ENCODE measurements at places on chromosomes 2 and 18. TPM values are rescaled to one million over a fixed set of nuclear protein-coding genes. Genes with fewer than 3 reads are reported as not detected.

Gene TEX44
- not detected for total RNA-seq

Gene ILKAP
- total RNA-seq: 61.7 TPM

Gene SULT1C4
- total RNA-seq: not detected

- no peak for DNase-seq
These were observed 120.5 kb downstream of the MBP start for GRCh38 chr18:77012120-77012519.

DNA sequence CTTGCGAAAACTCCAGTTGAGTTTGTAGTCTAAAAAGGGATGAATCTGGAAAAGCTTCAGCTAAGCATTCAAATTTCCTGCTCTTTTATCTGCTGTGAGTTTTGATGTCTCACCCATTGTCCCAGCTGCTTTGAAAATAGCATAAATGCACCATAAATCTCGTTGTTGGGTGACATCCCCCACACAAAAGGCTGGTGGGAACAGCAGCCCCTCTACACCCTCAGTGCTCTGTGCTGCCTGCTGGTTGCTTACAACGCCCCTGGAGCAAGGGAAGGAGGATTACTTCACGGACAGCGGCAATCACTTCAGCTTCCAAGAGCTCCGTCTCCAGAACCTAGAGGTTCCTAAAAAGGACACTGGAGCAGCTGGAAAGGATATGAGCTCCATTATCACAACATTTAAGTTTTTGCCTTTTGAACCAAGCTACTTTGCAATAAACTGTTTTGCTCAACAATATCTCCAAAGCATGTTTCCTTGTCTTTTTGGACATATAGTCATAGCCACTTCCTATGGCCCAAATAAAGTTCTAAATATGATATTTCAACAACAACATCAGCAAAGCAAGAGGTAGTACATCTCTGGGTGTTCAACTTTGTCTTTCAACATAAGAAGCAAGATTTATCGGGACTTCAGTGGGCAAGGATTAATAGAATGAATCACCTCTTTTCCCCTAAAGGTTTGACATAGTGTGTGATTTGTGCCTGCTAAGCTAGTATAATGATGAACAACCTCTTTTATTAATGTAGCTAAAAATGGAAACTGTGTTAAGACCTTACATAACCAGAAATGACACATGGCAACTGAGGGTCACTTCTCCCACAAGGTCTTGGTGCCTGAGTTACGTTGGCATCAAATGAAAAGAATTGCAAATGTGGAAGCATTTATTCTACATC, 413.5 kb downstream of the TXNL1 start:
- no peak for DNase-seq

- DNase-seq: no peak
These were observed 20.0 kb upstream of the LYPD6 start for GRCh38 chr2:149310349-149310748.

DNA sequence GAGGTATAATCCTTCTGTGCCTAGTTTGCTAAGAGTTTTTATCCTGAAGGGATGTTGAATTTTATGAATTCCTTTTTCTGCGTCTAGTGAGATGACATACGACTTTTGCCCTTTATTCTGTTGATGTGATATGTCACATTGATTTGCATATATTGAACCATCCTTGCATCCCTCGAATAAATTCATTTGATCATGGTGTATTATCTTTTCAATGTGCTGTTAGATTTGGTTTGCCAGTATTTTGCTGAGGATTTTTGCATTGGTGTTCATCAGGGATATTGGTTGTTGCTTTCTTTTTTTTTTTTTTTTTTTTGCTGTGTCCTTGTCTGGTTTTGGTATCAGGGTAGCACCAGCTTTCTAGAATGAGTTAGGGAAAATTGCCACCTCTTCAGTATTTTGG, 9.1 kb downstream of the GCC2 start:
- DNase-seq: no peak

DNA sequence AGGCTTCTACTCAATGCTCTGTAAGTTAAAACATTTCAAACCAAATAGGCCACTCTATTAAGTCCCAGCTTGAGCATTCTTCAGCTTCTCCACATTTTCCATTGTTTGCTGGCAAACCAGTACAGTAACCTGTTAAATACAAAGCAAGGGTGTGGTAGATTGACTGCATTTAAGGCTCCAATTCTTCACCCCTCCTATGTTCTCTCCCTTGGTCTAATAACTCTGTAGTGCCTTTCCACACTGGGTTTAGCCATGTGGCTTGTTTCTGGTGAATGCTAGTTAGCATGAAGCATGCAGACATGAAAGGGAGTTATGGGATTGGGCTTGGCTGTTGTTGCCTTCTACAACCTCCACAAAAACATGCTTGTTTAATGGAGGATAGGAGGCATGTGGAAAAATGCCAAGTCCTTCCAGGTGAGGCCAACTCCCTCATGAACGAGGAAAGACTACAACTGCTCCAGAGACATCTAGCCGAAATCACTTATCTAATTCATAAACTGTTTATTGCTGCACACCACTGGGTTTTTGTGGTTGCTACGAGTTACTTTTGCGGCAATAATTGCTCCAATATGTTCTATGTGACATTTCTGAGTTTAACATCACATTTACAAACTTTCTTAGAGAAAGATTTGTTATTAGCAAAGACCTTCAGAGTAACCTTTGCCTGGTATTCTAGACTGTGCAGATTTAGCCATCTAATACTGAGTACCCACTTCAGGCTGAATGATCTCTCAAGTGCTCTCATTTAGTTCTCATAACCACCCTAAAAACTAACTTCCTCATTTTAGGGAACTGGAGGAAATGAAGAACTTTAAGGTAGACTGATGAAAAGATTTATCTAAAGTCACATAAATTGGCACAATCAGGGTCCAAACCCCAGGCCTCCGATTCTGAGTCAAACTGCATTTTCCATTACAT, 104.0 kb downstream of the SMAD2 start:
- no peak for DNase-seq

- no peak for DNase-seq
These were observed 17.2 kb downstream of the FHOD3 start for GRCh38 chr18:36314754-36315153.

- DNase-seq: no peak
These were observed 165.0 kb downstream of the ASB1 start for GRCh38 chr2:238591732-238592131.

- no peak for DNase-seq
These were observed 132.2 kb upstream of the ITGB6 start for GRCh38 chr2:160332318-160332717.

GRCh38 chr2:27362678-27363420, 6.3 kb upstream of the GTF3C2 start:
- no peak for DNase-seq

GRCh38 chr2:12807907-12808810, 91.4 kb downstream of the TRIB2 start:
- DNase-seq: no peak

DNA sequence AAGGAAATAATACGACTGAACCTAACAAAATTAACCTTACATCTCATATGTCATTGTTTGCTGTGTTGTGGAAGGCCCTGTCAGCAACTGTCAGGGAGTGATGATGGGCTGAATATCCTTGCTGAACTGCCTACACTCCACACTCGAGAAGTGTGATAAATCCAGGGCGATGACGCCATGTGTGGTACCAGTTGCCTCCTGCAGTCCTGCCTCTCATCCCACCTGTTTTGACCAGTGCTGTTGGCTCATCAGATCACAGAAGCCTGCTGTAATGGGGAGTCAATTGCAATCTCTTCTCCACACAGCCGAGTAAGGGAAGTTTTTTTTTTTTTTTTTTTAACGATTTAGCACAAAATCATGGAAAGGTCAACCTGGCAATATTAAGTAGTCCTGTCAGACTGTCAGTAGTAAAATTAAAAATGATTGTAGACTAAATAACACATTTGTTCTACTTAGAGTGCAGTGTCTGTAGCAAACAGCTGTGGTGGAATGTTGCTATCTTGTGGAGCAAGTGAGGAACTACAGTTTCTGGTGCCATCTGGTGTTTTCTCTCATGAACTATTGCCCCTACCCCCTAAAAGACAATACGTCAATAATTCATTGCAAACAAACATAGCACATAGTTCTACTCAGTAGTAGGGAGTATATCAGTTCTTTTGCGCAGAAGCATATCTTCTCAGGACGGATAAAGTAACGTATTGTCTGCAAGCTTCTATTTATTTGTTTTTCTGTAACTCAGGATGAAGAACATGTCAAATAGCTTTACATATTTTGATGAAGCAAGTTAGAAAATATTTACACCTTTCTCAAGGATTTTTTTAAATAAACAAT, 347.6 kb downstream of the CTNNA2 start:
- no peak for DNase-seq

GRCh38 chr18:61908661-61909060, 15.9 kb upstream of the RNF152 start:
- DNase-seq: no peak

GRCh38 chr2:167342769-167343168, 454.5 kb downstream of the XIRP2 start:
- no peak for DNase-seq

DNA sequence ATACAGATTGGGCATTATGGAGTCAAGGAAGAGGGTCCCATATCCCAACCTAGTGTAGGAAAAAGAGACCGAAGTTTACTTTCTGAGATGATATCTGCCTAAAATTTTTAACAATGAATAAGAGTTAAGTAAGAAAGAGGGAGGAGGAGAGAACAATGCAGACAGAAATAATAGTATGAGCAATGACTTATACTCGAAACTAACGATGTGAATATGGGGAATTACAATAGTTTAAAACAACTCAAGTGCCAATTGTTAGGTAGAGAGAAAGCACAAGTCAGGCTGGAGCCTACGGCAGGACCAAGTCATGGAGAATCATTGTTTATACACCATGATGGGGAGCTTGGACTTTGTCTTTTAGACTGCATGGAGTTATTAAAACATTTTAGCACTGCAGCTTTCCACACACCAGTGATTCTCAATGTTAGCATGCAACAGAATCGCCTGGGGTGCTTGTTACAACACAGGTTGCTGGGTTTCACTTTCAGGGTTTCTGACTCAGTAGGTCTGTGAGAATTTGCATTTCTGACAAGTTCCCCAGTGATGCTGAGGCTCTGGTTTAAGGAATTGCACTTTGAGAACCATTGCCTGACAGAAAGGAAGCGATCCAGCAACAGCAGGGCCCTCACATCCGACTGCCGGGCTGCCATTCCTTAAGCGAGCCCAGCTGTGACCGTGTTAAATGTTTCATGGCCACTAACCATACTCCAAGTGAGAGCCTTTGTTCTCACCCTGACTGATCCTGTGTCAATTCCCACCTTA, 511.2 kb downstream of the DCDC2C start:
- no peak for DNase-seq

GRCh38 chr18:9108911-9109310, 6.4 kb downstream of the NDUFV2 start:
- no peak for DNase-seq

GRCh38 chr2:144914622-144915318, 394.9 kb upstream of the ZEB2 start:
- no peak for DNase-seq

DNA sequence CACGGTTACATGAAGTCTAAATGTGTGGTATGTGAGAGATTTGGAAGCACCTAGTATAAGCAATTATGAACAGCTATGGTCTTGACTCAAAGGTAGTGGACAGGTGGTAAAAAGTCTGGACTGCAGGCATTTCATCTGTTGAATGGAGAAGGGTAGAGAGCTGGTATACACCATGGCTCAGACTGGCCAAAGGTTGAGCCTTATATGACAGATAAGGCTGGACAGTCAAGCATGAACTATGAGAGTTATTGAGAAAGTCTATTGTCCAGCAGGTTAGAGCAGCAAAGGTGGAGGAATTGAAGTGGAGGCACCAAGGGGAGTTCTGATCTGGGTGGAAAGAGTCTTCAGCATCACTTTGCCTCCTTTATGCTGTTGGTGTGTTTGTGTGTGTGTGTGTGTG, 346.7 kb upstream of the SLC14A2 start:
- DNase-seq: no peak

DNA sequence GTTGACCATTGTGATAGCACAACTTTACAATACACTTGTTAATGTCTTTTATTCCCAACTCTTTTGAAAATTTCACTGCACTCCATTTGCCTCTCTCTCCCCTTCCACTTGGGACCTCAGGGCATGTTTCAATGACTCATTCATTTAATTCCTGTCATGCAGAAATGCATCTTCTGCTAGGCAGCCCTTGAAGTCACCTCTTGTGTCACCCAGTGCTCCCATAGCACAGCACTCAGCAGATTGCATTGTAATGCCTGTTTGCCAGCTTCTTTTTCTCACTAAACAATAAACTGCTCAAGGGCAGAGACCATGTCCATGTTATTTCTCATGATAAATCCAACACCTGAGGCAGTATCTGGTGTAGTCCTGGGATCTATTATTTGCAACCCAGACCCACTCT, 85.9 kb upstream of the ACSL3 start:
- DNase-seq: no peak

DNA sequence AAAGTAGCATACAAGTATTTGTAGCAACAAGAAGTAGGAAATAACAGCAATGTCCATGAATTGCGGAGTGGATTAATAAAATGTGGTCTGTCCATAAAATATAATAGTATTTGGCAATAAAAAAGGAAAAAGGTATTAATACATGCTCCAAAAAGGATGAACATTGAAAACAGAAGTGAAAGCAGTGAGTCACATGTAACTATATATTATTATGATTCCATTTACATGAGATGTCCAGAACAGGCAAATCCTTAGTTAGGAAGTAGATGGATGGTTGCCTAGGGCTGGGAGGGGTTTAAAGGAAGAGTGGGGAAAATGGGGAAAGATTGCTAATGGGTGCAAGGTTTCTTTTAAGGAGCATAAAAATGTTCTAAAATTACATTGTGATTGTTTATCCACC, 44.5 kb downstream of the CCDC74A start:
- DNase-seq: no peak

DNA sequence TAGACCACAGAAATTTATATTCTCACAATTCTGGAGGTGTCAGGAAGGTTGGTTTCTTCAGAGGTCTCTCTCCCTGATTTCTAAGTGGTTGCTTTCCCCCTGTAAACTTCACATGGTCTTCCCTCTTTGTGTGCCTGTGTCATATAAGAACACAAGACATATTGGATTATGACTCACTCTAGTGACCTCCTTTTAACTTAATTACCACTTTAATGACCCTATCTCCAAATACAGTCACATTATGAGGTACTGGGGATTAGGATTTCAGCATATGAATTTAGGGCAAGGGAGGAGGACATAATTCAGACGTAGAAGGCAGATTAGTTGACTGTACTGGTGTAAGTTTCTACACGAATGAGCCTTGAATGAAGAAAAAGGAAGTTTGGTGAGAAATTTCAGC, 38.2 kb upstream of the EPHA4 start:
- no peak for DNase-seq

DNA sequence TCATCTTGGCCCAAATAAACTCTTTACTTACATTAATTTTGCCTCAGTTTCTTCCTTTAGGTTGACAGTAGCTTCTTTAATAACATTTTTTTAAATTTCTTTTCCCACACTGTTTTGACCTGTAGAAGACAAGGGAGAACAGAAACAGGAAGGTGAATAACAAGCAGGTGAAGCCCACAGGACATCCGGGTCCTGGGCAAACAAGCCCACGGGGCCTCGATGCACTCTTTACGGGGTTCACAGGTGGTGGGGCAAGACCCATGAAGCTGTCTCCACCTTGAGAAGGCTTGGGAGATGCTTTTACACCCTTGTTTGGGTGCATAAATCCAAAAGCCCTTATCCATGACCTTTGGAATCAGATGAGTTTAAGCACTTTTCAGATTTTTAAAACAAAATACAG, 301.0 kb upstream of the MGAT5 start:
- DNase-seq: no peak
